ENCODE measurements at places on chromosomes 12 and 14.

- DNase-seq = no peak
Observed at GRCh38 chr12:31280183-31280582, 45.8 kb downstream of the SINHCAF start.

DNA sequence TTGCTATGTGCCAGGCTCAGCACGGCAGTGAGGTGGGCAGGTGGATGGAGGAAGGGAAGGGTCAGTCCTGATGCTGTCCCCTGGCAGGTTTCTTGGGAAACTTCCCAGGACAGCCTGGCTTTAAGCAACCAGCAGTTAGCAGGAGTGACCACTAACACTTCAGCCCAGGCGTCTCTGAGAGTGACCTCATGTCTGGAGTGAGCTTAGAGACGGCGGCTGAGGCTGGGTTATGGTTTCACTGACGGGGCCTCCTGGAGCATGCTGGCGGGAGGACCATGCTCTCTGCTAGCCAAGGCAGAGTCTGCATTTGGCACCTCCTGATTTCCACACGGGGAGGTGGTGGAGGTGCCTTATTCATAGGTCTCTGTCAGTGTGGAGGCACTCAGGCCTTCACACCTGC lies 2.5 kb downstream of the HHIPL1 start:
- DNase-seq = no peak

- DNase-seq = no peak
Observed at GRCh38 chr14:75636100-75636692, 24.5 kb downstream of the ERG28 start.

DNA sequence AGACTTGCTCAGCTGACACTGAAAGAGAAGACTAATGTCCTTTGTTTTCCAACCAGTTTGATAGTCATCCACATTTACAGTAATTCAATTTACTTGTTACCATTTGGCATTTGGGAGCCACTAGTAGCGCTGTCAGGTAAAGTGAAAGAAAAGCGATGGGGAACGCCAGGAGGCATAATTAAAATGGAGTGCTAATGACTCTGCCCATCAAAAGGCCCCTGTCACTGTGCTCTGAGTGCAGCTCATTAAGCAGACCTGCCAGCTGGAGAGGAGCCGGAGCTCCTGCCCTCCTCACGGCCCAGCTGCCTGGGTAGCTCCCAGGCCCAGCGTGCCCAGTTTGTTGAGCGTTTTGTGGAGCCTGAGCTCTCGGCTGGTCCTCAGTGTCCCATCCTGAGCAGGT lies 463.6 kb upstream of the CCDC196 start:
- DNase-seq = no peak

- DNase-seq = no peak
Observed at GRCh38 chr14:35333264-35333730, 41.1 kb downstream of the PSMA6 start.

GRCh38 chr14:102524451-102525218 lies 15.1 kb upstream of the ANKRD9 start:
- DNase-seq = peak; percentile 99

- no peak for DNase-seq
Observed at GRCh38 chr14:88989911-88990310, 165.5 kb downstream of the TTC8 start.

DNA sequence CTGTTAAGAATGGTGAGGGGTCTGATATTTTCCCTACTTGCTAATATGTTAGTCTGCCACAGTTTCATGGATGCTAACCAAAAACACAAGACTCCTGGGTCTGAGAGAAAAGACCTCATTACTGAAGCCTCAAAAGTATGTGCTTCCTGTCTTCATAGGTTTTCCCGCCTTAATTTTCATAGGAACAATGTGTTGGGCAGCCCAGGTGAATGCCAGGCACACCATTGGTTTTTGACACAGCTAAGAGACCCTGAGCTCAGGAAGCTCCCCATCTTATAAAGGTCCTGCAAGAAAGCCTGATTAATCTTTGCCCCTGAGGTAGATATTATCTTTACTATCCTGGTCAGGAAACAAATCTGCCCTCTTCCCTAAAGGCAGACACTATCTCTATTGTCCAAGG lies 464.1 kb downstream of the MDGA2 start:
- no peak for DNase-seq

DNA sequence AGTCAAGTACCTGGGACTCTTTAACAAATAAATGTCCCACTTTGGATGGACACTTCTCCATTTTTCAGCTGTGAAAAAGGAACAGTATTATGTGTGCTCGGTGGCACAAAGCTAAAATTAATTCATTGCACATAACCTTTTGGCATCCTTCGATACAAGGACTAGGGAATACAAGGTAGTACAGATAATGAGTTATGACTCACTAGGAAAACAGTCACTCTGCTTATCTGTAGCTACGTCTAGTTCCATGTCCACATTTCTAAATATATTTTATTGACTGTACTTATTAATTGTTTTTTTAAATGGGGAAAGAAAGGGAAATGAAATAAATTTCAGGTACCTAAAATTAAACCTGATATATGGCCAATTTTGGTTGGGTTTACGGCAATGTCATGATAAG lies 35.2 kb upstream of the RIC8B start:
- DNase-seq = no peak

GRCh38 chr14:89955022-89955744 lies 544 bp upstream of the TDP1 start:
- DNase-seq = no peak

DNA sequence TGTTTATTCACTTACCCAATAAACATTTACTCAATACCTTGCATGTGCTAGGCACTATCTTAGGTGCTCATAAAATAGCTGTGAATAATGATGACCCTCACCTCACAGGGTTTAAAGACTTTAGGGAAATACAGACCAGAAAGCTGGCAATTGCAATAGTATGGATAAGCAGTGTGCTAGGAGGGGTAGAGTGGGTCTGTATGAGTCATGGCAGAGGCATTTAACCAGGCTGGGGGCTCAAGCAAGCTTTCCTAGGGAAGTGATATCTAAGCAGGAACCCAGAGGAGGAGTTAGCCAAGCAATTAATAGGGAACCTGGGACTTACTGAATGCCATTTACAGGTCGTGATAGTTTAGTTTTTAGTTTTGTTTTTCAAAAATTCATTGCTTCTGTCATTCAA lies 123.9 kb upstream of the CCDC198 start:
- no peak for DNase-seq

DNA sequence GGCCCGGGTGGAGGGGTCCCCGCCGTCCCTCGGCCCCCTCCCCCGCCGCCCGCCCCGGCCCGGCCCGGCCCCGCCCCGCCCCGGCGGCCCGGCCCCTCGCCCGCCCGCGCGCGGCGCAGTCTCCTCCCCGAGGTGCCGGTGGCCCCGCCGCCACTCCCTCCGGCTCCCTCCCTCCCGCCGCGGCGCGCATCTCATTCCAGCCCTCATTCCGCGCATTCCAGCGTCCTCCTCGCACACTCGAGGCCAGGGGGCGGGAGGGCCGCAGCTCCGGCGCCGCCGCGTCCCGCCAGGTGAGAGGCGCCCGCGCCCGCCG lies at the start of gene TEAD4:
TSS of gene TEAD4 (plus strand) at position 206 of the 313 bp plus-strand sequence.
- DNase-seq = peak; percentile 84

GRCh38 chr12:22318108-22318737 lies 16.3 kb downstream of the ST8SIA1 start:
- DNase-seq = no peak

GRCh38 chr14:71290301-71290700 lies 383.0 kb downstream of the PCNX1 start:
- no peak for DNase-seq

DNA sequence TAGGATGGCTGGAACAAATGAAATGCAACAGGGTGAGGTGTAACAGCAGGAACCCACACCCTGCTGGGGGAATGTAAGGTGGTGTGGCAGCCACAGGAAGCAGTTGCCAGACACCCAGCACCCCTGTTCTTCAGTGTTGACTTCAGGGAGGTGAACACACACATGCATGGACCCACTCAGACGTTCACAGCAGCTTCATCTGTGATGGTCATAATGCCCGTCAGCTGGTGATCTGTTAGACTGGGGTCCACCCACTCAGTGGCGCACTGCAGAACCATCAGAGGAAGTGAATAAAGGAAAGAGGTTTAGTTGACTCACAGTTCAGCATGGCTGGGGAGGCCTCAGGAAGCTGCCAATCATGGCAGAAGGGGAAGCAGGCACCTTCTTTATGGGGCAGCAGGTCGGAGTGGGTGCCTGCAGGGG lies 22.7 kb upstream of the TEX22 start:
- DNase-seq = no peak

GRCh38 chr12:45779936-45780335 lies 50.4 kb downstream of the ARID2 start:
- DNase-seq = no peak

- DNase-seq = no peak
Observed at GRCh38 chr14:76273346-76273745, 102.6 kb upstream of the ESRRB start.

DNA sequence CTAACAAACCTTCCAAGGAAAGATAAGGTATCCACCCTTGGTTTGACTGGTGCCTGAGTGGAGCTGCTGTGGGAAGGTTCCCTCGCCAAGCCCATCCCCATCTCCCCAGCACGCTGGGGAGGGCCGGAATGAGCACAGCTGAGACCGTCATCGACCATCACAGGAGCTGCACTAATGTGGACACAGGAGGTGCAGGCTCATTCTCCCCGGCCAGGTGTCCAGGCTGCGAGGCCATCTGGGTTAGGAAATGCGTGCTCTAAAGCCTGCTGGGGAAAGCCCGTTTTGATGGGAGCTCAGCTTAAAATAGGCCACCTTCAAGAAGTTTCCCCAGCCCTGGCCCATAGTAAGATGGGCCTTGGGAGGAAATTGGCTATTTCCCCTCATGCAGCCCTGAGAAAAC lies 35.2 kb upstream of the FOXN3 start:
- no peak for DNase-seq

GRCh38 chr12:51008329-51009055 lies 17.7 kb downstream of the SLC11A2 start:
- DNase-seq = no peak

GRCh38 chr14:101198398-101199027 lies 295.0 kb upstream of the RTL1 start:
- DNase-seq = no peak

DNA sequence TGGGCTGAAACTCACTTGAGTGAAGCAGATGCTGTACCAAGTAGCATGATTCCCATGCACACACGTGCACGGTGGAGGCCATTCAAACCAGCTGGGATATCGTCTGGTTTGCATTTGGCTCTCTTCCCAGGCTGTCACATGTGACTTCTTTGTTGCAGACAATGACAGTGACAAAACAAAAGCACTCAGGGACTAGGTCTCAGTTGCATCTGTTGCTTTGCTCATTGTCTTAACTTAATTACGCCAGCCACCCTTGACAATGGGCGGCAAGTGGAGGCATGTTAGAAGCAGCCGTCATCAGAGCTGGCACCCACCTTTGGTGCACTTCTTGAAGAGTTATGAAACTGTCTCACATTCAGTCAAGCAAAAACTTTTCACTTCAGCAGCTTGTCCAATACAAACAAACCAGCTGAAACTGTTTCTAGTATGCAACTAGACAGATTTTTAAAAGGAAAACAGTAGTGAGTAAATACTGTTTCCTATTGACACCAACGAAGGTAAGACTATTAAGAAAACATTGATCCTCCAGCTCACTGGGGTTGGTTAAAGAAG lies 74.3 kb downstream of the IGF1 start:
- no peak for DNase-seq

- DNase-seq = no peak
Observed at GRCh38 chr12:508145-508544, 48.4 kb downstream of the B4GALNT3 start.

DNA sequence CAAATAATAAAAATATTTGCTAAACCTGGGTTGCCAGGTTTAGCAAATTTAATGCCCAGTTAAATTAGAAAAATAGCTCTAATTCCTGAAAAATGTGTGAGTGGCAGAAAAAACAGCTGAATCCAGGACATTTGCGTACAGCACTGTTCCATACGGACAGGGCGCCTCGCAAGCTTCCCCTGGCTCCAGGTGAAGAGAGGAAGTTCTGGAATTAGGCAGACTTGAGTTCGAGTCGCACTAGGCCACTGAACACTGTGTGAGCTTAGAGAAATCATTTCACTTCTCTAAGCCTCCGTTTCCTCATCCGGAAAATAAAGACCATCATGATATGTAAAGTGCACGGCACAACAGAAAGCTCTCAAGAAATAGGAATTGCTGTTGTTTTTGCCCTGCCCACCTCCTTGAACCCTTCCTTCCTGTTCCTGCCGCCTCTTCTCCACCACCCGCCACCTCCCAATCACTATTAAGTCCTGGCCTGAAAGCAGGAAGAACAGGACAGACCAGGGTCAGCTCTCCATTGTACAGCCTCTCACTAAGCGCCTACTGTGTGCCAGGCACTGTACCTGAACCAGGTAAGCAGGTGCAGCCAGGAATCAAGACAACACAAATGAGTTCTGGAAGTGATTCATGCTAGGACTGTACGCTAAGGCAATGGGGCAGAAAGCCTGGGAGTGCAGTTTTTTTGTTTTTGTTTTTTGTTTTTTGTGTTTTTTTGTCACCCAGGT lies 763 bp upstream of the PHETA1 start:
- no peak for DNase-seq

DNA sequence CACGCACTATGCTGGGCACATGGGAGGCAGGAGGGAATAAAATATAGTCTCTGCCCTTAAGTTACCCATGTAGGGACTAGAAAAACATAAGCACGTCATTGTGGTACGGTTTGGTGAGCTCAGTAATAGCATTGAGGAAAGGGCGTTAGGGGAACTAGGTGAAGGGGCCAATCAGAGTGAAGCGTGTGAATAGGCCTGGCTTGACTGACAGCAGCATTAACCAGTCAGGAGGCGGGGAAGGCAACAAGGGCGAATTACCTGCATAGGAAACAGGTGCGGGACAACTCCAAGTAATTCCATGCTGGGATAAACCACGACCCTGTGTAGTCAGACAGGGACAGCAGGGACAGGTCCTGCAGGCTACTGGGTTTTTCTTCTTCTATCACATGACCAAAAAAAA lies 107.7 kb downstream of the UNC79 start:
- peak; percentile 16 for DNase-seq

- DNase-seq = no peak
Observed at GRCh38 chr12:240566-240965, 22.1 kb downstream of the SLC6A13 start.

GRCh38 chr14:75298187-75298965 lies 19.7 kb downstream of the FOS start:
- DNase-seq = no peak

DNA sequence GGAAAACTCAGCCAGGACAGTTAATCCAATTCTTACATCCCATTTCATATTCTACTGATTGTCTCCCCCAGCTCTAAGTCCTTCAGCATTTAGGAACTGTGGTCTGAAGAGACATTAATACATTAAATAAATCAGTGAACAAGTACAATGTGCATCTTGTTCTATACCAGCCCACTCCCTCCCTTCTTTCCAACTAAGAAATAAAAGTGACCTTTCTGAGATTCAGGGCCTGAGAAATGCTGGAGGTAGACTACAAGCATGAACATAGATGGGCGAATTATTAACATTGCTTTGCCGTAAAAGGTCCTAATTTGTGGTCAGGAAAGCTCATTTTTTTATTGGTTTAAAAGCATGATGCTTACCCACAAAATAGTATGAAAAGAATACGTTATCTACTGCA lies 113.1 kb downstream of the NELL2 start:
- DNase-seq = no peak

GRCh38 chr12:95898081-95898480 lies 39.3 kb downstream of the SNRPF start:
- no peak for DNase-seq

Data from HEK293T (cell line).